NCI-H2107 (cell line): ENCODE measurements at places on chromosomes 13 and 19.

DNA sequence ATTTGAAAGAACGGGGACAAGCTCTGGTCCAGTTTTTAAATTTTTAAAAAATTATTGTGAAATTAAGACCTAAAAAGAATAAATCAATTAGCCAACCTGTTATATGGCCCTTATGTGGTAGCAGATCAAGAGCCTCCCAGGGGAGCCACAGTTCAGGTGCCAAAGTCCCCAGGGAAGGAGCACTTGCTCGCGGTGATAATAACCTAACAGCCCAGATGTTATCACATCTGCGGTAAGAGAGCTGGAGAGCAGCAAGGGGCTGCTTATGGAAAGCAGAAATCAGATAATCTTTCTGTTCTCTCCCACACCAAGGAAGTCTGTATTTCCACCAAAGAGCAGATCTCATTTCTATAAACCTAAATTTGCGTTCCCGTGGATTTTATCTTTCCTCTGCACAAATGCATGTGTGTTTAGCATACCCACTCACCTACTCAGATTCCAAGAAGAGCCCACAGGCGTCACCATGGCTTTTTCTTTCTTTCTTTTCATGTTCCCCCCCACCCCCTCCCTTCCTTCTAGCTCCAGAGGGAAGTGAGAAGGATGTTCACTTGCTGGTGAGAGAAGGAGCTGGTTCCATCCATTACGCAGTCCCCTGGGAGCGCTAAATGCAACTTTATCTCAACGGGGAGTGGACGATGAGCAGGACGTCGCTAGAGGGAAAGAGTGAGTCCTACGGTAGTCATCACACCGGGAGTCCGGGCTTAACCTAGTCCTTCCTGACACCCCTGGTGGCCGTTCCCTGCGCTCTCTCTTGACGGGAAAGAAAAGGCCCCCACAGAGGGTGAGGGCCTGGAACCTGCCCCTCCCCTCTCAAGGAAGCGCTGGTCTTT lies 1.6 kb upstream of the POU4F1 start:
- peak; percentile 11 for DNase-seq

GRCh38 chr13:33316890-33317289 lies 31.3 kb upstream of the STARD13 start:
- DNase-seq = no peak

DNA sequence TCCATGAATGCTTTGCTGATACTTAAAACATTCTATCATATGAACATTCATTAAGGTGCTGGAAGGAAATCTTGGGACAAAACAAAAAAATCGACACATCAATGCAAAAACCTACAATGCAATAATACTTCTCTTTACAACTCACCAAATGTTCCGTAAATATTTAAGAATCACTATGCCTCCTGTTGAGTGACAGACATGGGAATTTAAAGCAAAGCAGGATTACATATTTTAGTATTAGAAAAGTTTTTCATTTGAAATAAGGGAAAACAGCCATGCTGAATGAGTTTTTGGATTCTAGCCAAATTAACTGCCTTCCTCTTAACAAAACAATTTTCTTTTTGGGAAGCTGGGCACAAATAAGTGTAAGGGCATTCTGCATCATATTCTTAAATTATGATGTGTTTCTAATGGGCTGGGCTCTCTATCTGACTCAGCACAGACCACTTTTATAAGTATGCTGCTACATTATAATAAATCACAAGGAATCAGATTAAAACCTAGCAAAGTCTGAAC lies 93.7 kb downstream of the RBM26 start:
- DNase-seq = no peak

DNA sequence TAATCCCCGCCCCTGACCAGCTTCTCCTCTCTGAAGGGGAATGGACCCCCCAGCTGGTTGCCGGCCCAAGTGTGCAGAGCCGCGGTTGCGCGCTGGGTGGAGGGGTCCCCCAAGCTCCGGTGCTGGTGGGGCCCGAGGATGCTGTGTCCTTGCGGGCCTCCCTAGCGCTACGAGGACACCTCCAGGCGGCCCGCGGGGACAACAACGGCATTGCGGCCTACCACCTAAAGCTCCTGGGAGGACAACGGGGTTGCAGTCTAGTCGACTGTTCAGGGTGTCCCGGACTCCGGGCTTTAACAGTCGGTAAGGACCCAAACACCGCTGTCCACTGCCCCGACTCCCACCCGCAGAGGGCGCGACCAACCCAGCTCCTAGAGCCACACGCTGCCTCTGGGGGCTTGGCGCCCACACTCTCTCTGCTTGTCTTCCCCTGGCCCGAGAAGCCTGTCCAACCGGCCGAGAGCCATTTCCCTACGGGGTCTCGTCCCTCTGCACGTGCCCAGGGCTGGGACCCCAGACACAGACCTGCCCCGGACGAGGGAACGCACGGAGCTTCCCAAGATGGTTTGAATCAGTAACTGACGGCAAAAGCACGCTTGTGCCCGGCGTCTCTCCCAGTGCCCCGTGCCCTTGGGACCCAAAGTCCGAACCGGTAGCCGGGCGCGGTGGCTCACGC lies 927 bp upstream of the SDHAF1 start:
- DNase-seq = no peak

GRCh38 chr13:104318121-104318520 lies 1251.9 kb upstream of the SLC10A2 start:
- no peak for DNase-seq

- DNase-seq = no peak
Measured at GRCh38 chr13:41465241-41465847, 8.0 kb downstream of the RGCC start.

DNA sequence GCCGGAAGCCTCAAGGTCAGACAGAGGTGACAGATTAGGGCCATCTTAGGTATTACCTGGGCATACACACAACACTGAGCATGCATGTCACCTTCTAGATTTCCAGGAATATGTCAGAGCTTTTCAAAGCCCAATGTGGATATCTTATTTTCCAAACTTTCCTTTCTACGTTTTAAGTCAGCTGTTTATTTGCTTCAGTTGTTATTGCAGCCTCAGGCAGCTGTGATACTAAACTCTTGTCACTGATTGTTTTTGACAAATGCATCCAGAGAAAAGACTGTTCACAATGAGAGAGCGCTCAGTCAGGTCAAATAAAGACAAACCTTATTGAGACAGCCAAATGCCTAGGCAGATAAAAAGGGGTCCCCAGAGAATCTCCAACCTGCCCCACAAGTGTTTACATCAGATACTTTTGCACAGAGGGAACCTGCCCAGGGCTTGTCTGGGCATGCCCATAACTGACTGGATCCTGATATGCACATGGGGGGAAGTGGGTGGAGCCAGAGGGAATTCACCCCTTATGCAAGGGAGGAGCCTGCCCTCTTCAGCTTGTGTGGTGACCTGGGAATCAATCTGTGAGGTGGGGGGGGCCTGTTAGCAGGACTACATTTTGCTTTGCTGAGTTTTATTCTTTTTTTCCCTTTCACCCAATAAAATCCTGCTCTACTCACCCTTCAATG lies 28.5 kb downstream of the MED4 start:
- DNase-seq = no peak

DNA sequence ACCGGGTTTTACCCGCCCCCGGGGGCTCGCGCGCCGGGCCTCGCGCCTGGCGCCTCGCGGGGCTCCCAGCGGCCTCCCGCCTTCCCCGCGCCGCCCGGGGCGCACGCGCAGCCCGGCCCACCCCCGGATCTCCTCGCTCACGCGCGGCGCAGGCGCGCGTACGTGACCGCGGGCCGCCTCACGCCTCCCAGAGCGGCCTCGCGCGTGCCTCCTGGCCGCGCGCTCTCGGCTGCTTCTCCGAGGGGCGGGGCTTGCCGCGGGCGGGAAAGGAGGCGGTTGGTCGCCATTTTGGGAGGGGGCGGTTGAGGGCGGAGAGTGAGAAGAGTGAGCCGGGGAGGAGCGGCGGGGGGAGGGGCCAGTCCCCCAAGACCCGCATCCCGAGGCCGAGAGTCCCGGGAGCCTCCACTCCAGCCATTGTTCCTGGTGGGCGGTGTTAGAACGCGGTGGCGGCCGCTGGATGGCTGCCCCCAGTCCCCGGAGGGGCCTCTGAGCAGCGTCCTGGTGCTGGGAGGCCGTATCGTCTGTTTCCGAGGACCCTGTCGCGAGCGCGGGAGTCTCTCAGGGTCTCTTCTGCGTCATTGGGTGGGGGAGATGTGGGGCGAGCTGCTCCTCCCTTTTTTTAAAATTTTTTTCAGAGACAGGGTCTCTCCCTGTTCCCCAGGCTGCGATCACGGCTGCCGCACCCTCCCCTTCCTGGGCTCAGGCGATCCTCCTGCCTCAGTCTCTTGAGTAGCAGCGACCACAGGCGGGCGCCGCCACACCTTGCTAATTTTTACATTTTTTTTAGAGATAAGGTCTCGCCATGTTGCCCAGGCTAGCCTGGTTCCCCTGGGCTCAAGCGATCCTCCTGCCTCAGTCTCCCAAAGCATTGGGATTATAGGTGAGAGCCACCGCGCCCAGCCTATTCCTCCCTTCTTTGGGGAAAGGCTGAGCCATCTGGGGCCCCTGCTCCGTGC lies at the start of gene ZNF541:
TSS of gene ZNF541 (minus strand) at position 78 of the 956 bp plus-strand sequence. CDS start 17,292 bp downstream, outside the sequence.
- DNase-seq = no peak

GRCh38 chr19:17985037-17985818 lies 18.3 kb downstream of the KCNN1 start:
- no peak for DNase-seq
